ENCODE measurements at places on chromosomes 2 and 18. TPM values are rescaled to one million over a fixed set of nuclear protein-coding genes. Genes with fewer than 3 reads are reported as not detected.

- DNase-seq = no peak
Observed at GRCh38 chr2:32417659-32418058, 60.8 kb downstream of the BIRC6 start.

MOGAT1 gene
- not detected for polyA plus RNA-seq

GRCh38 chr2:175834477-175834876, 167.6 kb downstream of the LNPK start:
- no peak for DNase-seq

UGT1A4 gene
- polyA plus RNA-seq = not detected

GRCh38 chr2:207437136-207437523, 92.6 kb upstream of the CREB1 start:
- DNase-seq = no peak

GKN2 gene
- not detected for polyA plus RNA-seq

DNA sequence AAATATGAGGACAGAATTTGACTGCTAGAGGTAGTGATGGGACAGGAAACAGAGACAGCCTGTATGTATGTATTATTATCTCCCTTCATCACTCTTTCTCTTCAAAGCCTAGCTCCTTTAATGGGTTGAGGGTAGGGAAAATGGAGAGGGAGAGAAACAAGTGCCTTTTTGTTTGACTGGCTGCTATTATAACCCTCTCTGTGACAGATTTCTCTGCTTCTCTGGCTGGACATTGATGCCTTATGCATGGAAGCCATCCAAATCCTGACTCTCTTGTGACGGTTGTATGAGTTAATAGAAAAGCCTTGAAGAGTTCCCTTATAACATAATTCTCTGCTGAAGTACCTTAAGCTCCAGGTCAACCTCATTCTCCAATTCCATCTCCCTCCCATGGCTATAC, 118.5 kb upstream of the COL5A2 start:
- DNase-seq = no peak

- DNase-seq = no peak
Observed at GRCh38 chr2:109162999-109163398, 34.0 kb downstream of the SH3RF3 start.

CROCC2 gene
- 0.06 TPM for polyA plus RNA-seq

- no peak for DNase-seq
Observed at GRCh38 chr18:46439037-46439436, 218.0 kb downstream of the LOXHD1 start.

LYG2 gene
- polyA plus RNA-seq = 0.49 TPM

DNA sequence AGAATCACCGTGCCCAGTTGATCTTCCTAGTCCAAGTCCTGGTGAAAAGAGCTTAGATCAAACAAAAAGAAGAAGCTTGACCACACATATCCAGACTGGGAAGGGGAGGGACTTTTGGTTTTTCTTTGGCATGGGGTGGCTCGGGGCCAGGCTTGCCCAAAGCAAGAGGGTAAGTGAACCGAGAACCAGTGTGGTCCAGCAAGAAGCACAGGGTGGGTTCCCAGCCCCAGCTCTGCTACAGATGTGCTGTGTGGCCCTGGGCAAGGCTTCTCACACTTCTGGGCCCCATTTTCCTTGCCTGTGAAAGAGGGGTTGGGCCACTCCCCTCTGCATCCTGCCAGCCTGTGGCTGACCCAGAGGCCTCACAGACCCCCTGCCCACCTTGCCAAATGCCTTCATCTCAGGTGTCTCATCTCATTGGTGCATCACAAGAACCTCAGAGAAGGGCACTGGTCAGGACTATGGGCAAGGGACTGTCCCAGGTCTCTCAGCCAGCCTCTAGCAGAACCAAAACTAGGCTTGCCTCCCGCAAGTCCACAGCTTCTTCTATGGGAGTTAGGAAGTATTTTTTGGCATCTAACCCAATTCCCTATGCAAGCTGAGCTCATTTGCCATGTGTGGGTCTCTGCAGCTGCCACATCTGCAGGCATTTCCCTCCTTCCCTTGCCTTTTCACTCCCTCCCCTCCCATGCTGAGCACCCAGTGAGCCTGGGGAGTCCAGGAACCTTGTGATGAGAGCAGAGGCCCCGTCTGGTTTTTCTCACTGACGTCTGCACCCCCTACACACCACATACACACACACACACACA, 6.9 kb downstream of the ATP6V1B1 start:
- DNase-seq = no peak

ALPG gene
- polyA plus RNA-seq = not detected

GRCh38 chr2:148913061-148913460, 38.0 kb downstream of the KIF5C start:
- DNase-seq = no peak

RESP18 gene
- polyA plus RNA-seq = not detected

TGFA gene
- polyA plus RNA-seq = 16.2 TPM

SDC1 gene
- 31.2 TPM for polyA plus RNA-seq

CNGA3 gene
- not detected for polyA plus RNA-seq

PAX8 gene
- 235 TPM for polyA plus RNA-seq

GRCh38 chr2:48452108-48452507, 77.8 kb upstream of the STON1 start:
- DNase-seq = no peak

SGPP2 gene
- 16.3 TPM for polyA plus RNA-seq

- no peak for DNase-seq
Observed at GRCh38 chr2:207956771-207957170, 68.6 kb downstream of the PLEKHM3 start.

DNA sequence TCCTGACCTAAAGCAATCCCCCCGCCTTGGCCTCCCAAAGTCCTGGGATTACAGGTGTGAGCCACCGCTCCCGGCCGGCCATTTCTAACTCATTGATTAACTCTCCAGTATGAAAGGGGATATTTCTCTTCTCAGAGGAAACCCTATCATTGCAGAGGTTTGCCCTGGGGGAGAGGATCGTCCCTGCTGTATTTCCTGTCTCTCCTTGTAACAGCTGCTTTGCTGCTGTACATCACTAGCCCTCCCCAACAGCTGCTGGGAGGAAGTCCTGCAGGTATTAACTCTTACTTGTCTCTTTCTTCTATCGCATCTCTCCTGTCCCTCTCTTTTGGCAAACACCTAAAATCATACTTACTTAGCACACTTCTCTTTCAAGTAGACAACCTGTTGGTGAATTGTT, 219.0 kb upstream of the DSEL start:
- no peak for DNase-seq

GRCh38 chr2:147177071-147177857, 667.6 kb upstream of the ACVR2A start:
- DNase-seq = no peak

- DNase-seq = no peak
Observed at GRCh38 chr18:33507019-33507418, 66.5 kb upstream of the CCDC178 start.

CRYGC gene
- not detected for polyA plus RNA-seq

ADD2 gene
- polyA plus RNA-seq = 5.9 TPM

- DNase-seq = no peak
Observed at GRCh38 chr18:47062471-47062870, 27.1 kb upstream of the ELOA2 start.

IL1RN gene
- 4.9 TPM for polyA plus RNA-seq

GRP gene
- not detected for polyA plus RNA-seq

Measured in left renal pelvis (tissue), 4 donors.